GDM1 (cell line): ENCODE measurements at places on chromosomes 16 and 17.

GRCh38 chr17:77419547-77420094, 278.9 kb downstream of the SEC14L1 start:
- no peak for DNase-seq

- no peak for DNase-seq
Measured at GRCh38 chr17:67289181-67289876, 44.3 kb upstream of the HELZ start.

DNA sequence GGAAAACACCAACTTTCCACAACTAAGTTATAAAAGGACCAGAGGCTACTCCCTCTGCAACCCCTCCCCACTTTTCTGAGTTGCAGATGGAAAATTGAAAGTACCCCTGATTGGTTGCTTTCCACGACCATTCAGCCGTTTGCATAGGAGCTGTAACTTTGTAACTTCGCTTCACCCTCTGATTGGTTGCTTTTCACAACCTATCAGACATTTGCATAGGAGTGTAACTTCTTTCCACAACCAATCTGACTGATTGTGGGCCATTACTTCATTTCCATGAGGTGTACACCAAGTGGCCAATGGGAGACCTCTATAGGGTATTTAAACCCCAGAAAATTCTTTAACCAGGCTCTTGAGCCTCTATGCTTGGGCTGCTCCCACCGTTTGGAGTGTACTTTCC, 644.1 kb downstream of the WWOX start:
- DNase-seq = no peak

- DNase-seq = no peak
Measured at GRCh38 chr17:1608676-1609075, 20.0 kb downstream of the SLC43A2 start.

GRCh38 chr17:56983366-56983765, 5.4 kb downstream of the SCPEP1 start:
- DNase-seq = no peak
